NCI-H2081 treated with DMSO at 0.1 percent for 48 hours (cell line): ENCODE measurements at places on chromosomes 2 and 18.

GRCh38 chr2:178287652-178288344 lies 93.5 kb downstream of the OSBPL6 start:
- no peak for DNase-seq

DNA sequence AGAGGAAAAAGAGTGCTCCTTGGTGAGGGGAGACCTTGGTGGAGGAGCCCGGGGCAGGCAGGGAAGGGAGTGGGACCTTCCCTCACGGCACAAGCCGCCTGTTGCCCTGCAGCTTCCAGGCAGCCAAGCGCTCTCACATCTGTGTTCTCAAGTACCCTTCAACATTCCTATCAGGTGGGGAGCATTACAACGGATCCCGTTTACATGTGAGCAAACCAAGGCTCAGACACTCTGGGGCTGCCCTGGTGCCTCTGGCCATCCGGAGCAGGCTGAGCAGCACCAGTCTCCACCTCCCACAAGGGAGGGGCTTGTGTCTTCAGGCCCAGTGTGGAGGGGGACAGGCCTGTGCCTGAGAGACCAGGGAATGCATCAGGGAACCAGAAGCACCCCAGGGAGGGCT lies 57.9 kb downstream of the AQP12A start:
- DNase-seq: no peak

DNA sequence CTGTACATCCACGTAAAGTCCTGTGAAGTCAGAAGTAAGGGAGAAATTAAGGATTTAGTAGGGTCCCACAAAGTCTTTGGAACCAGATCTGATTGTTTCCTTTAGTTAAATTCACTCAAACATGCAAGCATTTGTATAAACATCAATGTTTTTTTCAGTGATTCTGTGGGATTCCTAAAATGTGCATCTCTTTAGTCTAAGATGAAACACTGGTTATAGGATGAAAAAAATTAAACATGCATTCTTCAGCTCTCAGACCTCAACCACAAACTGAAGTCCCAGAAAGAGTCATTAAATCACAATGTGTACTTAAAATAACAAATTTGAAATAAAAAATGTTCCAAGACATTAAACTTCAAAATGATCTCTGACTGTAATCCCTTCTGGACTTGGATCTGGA lies 76.5 kb upstream of the APCDD1 start:
- no peak for DNase-seq

GRCh38 chr2:129754421-129754820 lies 225.0 kb upstream of the RAB6C start:
- no peak for DNase-seq

- DNase-seq: no peak
Observed at GRCh38 chr2:201806442-201807170, at the start of gene CDK15. Gene CDK15 (plus strand): TSS chr2:201806537. CDS start chr2:201806665, 128 bp downstream.

DNA sequence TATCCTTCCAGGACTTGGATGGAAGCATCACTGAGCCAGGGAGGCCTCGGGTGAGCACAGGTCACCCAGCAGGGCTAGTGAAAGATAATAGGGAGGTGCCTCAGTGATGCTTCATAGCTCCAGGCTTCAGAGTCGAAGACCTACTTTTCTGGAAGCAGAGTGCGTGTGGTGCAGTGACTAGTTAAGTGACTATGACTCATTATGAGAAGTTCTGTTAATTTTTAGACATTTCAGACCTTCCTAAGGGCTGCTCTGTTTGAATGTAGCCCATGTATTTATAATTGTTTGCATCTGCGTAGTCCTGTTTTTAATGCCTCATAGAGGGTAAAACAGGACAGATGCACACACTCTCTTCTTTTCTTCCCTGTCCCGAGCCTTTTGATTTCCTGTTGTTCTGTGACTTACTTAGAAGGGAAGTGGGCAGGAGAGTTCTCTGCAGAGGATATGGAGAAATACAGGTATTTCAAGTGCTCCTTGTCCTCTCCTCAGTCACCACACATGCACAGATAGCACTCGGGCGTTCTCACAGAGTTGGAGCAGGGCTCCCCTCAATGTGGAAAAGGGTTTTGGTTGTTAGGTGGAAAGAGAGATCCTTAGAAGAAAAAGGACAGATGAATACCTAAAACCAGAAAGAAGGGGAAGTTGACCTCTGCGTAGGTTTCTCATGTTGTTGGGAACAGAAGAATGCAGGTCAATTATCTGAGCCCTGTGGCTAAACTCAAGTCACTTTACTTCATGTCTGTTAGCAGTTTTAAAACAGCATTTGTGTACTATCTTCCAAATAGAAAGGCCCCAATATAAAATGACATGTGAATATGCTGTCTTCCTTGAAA lies 34.7 kb downstream of the RALB start:
- no peak for DNase-seq

GRCh38 chr18:41660654-41661053 lies 294.4 kb upstream of the PIK3C3 start:
- DNase-seq: no peak

- no peak for DNase-seq
Observed at GRCh38 chr2:20672201-20672951, 5.4 kb downstream of the GDF7 start.

DNA sequence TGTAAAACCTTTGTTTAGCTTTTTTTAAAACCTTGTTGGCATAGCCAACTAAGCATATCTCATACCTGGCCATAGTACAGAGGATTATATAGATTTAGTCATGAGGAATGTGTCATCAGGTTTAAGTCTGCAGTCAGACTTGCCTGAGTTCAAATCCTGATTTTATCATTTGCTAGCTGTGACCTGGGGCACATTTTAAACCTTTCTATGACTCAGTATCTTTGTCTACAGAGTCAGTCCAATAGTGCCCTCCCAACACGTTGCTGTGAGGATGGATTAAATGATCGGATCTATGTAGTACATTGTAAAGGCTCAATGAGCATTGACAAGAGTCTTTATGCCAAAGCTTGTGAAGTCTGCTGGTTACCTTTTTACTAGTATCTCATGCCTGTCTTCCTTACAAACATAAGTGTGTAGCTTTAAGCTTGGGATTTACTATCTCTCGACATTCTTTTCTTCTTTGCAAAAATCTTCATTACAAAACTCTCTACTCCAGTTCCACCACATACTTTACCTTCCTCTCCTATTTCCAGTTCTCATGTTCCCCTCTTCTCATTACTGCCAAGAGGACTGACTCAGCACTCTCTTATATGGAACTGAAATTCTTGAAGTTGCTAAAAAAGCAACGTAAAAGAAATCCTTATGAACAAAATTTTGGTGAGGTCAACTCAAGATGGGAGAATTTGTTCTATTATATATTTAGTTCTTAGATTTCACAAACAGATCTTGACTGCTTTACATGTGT lies 68.1 kb upstream of the RBMS1 start:
- no peak for DNase-seq

DNA sequence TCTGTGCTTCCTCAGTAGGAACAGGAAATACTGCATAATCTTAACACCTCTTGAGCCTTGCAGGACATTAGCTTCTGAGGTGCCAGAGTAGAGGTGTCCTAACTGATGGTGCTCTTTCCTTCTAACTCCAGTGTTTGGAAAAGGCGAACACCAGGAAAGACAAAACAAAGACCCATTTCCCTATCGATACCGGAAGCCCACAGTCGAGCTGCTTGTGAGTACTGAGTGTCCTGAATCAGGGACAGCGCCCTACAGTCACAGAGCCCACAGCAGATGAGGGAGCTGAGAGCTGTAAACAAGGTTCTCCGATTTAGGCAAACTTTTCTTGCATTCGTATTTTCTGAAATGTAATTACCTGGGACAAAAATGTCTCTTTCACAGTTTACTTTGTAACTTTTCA lies 50.7 kb downstream of the SLC14A2 start:
- no peak for DNase-seq

GRCh38 chr18:22604986-22605421 lies 187.3 kb upstream of the CTAGE1 start:
- DNase-seq: no peak

DNA sequence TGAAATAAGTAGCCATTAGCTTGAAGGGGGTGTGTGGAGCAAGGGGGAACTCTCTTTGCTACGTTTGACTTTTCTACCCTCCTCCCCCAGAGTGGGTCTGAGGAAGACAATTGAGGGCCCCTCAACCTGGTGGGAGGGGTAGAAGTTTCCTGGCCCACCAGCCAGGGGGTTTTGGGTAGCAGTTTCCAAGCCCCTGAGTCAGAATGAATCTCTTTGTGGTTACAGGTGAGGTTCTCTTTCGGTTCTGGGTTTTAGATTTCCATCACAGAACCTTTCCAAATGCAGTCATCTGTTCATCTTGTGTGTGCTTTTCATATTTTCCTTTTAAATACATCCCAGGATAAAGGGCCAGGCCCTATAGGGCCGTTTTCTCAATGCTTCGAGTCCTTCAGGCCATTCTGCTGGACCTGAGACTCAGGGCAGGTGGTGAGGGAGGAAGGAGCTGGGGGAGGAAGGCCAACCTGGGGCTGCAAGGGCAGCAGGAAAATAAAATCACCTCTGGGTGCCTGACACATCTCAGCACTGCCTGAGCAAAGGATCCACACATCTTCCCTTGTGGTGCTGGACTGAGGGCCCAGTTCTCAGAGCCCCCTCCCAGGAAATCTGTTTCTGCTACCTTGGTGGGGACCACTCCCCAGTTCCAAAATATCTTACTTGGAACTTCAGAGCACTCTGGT lies 4.7 kb downstream of the LBH start:
- no peak for DNase-seq

DNA sequence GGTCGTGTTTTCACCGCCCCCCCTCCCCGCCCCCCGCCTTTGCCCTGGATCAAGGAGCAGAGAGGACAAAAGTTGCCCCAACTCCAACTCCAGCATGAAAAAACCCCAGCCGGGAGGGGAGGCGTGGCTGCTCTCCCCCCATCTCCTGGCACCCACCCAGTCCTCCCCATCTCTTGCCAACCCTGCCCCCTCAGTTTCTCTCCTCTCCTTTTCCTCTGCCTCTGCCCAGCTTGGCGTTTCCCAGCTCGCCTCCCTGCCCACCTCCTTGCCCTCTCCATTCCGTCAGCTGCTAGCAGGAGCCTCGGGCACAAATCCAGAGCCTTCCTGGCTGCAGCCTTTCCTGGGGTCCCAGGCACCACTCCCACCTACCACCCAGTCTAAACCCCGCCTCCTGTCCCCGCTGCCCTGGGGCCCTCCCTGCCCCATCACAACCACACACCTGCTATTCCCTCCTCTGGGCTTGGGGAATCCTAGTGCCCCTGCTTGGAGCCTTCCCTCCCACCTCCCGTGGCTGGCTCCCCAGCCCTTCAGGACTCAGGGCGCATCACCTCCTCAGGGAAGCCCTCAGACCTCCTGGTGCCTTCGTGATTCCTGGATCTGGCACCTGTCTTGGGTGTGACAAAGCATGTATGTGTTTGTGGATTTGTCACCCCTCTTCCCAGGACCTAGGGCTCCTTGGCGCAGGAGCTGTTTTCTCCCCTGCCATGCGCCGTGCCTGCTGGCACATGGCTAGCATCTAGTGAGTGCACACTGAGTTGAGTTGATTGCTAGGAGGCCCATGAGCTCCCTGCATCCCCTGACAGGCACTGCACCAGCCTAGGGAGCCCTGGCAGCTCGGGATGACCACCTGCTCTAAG lies 209.1 kb downstream of the TFCP2L1 start:
- no peak for DNase-seq
